DMS153 (cell line): ENCODE measurements at places on chromosomes 16 and 17.

DNA sequence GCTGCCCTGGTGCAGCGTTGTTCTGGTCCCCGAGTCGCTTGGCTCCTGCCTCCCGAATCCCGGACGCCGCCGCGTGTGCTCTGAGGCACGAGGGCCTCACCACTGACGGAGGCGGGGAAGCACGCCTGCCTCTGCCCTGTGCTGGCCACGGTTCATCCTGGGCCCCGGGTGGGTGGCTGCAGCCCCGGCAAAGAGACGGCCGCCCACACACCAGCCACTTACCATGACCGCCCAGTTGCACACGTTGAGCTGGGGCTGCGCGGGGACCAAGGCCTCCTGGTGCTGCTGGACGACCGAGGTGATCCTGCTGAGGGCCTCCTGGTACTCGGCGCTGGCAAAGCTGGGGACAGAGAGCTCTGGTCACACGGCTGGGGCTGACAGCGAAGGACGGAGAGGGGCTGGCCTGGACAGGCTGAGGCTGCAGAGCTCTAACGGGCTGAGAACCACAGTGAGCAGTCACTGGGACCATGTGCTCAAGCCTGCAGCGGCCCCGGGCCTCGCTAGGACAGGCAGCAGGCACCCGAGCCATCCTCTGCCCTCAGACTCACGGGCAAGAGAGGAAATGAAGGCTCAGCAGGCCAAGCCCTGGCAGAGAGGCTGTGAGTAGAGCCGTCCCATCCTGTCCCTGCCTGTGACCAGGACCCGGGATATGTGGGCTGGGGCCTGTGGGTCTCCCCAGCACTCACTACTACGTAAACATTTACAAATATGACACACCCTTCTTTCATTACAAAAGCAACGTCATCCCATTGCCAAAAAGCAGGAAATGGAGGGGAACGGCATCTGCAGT is 6.3 kb upstream of the APRT start:
- DNase-seq, result no peak

DNA sequence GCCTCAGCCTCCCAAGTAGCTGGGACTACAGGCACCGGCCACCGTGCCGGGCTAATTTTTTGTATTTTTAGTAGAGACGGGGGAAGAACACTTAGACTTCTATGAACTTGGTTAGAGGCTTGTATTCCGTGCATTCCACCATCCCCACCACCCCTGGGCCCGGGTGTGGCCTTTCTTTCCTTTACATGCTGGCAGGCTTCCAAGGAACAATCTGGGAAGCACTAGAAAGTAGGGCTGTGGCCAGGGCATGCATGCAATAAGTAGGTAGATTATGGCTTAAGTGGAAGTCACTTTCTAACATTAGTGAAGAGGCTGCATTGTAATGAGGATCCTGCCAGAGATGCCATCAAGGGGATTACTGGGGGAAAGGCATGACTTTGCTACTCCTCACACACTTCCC is 171.6 kb downstream of the SHISA6 start:
- DNase-seq, result no peak

DNA sequence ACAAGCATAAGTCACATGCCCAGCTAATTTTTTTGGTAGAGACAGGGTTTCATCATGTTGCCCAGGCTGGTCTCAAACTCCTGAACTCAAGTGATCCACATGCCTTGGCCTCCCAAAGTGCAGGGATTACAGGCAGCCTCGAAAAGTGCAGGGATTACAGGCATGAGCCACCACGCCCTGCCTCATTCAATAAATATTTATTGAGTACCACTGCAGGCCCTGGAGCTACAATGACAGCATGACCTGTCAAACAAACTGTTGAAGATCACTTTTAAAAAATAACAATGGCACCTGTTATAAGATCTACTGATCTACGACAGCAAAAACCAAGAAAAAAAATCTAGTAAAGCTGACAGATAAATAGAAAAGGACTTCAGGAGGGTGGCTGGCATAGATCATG is 76.3 kb downstream of the CEP95 start:
- no peak for DNase-seq

DNA sequence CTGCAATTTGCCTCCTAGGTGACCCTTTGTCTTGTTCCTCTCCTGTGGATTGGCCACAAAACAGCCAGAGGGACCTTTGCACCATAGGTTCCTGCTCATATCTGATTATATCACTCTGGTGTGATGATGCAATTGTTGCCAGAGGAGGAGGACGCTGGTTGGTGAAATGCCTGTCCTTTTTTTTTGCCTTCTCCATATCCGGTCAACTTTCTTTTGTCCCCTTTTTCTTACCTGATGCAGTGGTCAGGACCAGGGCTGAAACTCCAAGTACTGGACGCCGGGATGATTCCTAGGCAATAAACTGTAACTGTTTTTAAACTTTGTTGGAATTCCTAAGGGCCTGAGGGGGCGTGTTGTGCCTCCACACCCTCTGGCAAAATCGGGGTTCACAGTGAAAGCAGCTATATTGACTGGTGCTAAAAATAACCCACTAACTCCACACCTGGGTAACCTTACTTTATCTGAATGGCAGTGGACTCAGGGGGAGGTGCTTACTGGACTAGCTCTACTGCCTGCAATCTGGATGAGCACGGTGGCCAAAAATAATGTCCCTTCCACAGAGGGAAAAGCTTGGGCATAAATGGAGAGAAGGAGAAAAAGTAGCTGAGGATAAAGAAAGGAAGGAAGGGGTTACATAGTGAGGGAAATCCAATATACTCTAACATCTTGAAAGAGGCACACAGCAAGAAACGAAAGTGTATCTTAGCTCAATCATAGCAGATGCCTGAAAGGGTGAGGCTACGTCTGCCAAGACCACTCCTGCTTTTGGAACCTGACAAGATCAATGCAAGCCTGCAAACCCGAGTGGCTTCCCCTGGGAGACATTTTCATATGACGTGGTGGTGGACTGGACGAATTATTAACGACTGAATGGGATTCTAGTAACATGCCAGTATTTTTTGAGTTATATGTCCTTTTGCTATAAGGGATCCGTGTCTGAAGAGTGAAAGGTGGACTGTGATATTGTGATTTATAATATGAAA is 28.4 kb upstream of the ZNF423 start:
- DNase-seq, result no peak

DNA sequence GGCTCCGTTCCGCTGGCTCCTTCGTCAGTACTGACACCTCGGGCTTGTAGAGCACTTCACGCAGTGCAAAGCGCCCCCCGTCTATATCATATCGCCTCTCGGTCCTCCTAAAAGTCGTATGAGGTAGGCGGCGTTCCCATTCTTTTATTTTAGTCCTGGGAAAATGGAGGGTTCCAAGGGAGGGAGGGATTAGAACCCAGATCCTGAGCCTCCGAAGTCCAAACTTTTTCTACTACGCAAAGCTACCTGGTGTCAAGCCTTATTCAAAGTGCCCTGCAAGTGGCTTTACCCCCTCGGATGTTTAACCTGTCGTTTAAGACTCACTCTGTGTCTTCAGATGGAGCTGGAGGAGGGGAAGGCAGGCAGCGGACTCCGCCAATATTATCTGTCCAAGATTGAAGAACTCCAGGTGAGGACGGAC is 348 bp upstream of the FTSJ3 start:
- no peak for DNase-seq

GRCh38 chr16:87792205-87792565 is 26.4 kb upstream of the KLHDC4 start:
- no peak for DNase-seq

GRCh38 chr17:31470592-31470991 is 79.1 kb downstream of the RAB11FIP4 start:
- no peak for DNase-seq
